ENCODE measurements at places on chromosomes 2 and 18.

- DNase-seq: no peak
Measured at GRCh38 chr2:124437811-124438210, 412.7 kb downstream of the CNTNAP5 start.

DNA sequence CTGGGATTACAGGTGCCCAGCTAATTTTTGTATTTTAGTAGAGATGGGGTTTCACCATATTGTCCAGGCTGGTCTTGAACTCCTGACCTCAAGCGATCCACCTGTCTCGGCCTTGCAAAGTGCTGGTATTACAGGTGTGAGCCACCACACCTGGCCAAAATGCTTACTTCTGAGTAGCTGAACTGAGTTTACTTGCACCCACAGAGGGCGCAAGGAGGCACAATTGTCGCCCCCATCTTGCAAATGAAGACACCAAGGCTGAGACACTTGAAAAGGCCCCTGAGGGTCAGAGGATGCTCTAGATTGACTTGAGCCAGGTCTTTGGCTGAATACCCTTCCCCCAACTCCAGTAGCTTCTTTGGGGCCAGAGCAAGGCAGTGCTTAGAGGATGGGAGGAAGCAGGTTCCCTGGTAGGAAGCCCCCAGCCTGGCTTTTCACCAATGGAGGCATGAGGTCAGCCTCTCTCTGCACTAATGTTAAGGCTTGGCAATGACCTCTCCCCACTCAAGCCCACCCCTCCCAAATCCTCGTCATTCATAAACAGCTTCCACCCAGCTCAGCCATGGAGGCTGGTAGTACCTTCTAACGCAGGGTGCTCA lies 14.5 kb upstream of the KIF1A start:
- no peak for DNase-seq

GRCh38 chr18:379681-380330 lies 112.0 kb upstream of the THOC1 start:
- peak; percentile 16 for DNase-seq

DNA sequence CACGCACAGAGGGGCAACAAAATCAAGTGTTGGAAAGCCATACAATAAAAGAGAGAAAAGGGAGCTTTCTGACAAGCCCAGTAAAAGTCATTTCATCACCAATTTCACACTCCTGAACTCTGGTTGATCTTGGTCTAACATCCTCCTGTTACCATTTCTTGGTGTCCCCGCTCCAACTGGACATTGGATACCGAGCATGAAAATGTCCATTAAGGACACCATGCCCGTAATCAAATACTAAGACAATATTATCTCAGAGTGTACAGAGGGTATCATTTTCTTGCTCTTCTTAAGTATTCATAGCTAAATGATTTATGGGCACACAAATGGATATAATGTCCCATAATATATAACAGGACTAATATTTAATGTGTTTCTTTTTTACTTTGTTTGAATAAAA lies 218.9 kb downstream of the EPHA4 start:
- no peak for DNase-seq

- DNase-seq: no peak
Measured at GRCh38 chr2:202278944-202279343, 13.4 kb downstream of the NOP58 start.

DNA sequence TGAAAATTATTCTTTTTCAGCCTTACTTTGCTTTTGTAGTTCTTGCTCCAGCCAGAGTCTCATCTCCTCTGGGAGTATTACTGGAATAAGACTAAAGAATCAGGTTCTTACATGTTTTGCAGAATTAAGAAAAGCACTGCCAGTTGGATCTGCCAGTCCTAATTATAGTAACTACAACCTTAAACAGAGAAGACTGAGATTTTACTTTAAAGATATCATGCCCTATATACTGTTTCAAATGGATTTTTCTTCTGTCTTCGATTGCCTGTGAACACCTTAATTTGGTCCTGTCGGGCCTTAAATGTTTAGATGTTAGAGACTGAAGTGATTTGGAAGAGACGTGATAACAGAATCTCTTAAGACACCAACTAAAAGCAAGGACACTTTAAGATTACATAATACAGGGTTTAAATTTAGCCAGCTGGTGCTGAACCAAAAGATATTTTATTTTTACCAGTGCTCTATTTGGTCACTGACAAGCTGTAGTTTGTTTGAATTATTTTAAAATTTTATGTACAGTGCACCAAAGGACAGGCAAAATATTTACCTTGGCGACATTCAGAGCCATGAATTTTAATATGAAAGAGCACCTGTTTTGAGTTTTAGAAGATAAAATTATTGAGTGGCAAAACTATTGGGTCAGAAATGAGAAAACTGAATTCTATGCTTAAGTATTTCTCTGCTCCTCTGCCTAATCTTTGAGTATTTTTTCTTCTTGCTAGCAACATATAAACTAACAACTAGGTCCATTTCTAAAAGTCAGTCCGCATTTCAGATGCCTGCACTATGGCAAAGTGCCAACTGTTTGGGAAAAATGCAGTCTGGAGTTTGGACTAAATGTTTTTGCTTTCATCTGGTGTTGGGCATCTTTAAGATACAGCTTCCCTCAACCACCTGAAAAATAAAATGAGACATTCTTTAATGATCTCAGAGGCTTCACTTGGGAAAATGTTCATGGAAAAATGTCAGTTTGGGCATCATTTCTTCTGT lies 300.0 kb downstream of the XIRP2 start:
- DNase-seq: no peak

DNA sequence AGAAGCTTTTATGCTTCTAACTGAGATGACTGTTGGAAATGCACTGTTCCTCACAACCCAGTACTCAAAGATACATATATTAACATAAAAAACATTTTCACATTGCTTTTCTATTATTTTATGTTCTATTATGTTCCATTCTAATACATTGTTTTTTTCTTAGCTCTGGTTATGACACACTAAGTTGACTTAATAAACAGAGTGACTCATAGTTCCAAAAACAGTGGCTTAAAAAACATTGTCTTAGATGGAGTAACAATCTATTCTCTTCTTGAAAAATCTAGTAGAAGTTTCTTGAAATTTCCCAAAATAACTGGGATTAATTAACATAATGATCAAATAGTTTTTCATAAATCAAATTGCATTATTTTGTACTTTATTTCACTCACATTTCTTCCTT lies 328.2 kb upstream of the LRATD1 start:
- DNase-seq: no peak

- DNase-seq: no peak
Measured at GRCh38 chr2:39724828-39725144, 54.3 kb downstream of the THUMPD2 start.

DNA sequence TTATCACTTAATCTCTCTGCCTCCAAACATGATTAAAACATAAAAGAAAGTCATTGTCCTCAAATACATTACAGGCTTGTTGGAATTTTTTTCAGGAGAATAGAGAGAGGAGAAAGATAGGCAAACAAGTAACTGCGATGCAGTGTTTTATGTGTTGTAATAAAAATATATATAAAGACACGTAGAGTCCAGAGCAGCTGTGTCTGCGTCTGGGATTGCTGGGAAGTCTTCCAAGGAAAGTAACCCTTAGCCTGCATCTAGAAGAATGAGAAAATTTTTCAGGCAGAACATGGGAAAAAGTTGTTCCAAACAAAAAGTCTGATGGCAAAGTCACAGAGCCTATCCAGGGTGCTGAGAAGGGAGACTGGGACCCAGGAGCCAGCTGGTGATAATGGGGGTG lies 91.8 kb upstream of the ST6GAL2 start:
- no peak for DNase-seq

DNA sequence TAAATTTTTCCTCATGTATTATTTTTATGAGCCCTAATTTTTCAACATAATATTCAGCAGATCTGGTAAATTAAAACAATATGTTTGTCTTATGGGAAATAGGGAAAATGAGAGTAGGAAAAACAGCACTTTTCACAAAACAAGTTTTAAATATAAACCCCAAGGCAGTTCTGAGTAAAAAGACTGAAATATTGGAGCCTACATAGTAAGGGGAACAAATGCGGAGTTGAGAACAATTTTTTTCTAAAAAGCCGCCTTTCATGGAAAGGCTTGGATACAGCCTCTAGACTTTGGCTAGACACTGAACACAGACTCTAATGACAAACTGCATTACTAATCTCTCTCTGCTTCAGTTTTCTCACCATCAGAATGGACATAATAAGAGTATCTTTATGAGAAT lies 174.1 kb downstream of the NOL4 start:
- no peak for DNase-seq

DNA sequence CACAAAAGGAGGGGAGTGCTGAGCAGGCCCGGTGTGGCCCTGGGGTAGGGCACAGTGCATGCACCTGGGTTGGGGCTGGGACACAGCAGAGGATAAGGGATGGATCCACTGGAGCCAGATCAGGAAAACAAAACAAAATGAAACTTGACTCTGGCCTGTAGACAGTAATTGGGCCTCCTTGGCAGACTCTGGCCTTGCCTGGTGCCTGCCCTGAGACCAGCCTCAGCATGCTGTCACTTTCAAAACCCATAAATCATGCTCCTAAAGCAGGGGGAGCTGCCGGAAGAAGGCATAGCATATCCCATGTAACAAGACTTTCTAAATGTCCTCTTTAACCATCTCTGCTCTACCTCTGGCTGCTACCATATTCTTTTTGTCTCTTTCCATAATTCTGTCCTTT lies 61.1 kb upstream of the IGFBP5 start:
- no peak for DNase-seq

- DNase-seq: no peak
Measured at GRCh38 chr2:64243081-64244036, 99.1 kb upstream of the PELI1 start.

- no peak for DNase-seq
Measured at GRCh38 chr2:63053081-63053888, 2.7 kb downstream of the OTX1 start.
